ENCODE measurements at places on chromosomes 5 and 9.

GRCh38 chr5:68911840-68912690 lies 181.7 kb upstream of the SLC30A5 start:
- no peak for DNase-seq

- no peak for DNase-seq
Measured at GRCh38 chr5:67144183-67144639, 52.4 kb downstream of the CD180 start.

DNA sequence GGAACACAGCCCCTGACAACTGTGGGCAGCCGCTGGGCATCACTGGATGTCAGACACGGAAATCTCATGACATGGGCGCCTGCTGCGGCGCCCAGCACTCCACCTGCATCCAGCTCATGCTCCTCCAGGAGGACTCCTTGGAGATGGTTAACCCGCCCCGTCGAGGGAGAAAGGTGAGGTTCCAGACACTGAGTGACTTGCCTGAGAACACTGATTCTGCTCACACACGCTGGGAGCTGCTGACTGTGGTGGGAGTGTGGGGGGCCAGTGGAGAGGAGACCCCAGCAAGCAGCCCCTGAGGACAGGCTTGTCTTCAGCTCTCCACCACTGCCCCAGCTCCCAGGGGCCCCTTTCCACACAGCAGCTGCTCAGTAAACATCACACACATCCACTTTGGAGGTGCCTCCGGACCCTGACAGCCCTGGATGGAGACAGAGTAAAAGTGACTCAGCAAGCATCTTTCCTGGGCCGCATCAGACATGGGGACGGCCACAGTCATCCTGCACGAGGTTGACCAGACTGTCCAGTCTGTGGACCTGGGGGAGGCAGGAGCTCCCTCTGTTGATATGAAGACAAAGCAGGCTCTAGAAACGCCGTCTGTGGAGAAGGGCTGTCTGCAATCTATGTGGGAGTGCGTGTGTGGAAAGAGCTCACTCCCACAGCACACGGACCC lies 283.7 kb upstream of the IRX4 start:
- no peak for DNase-seq

DNA sequence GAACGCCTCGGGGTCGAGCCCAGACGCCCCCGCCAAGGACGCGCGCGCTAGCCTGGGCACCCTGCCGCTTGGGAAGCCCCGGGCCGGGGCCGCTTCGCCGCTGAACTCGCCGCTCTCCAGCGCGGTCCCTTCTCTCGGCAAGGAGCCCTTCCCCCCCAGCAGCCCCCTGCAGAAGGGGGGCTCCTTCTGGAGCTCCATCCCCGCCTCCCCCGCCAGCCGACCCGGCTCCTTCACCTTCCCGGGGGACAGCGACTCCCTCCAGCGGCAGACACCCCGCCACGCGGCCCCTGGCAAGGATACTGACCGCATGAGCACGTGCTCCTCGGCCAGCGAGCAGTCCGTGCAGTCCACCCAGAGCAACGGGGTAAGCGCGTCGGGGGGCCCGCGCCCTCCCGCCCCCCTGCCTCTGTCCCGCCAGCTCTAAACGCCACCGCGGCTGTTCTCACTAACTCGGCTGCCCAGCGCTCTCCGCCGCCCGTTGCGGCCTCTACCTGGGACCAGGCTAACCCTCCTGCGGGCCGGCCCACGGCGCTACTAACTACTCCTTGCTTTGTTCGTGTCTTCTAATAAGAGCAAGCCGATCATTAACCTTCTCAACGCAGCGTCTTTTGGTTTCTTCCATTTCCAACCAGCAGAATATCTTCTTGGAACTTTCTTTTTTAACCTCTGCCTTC lies 93.6 kb upstream of the OTULINL start:
- no peak for DNase-seq

DNA sequence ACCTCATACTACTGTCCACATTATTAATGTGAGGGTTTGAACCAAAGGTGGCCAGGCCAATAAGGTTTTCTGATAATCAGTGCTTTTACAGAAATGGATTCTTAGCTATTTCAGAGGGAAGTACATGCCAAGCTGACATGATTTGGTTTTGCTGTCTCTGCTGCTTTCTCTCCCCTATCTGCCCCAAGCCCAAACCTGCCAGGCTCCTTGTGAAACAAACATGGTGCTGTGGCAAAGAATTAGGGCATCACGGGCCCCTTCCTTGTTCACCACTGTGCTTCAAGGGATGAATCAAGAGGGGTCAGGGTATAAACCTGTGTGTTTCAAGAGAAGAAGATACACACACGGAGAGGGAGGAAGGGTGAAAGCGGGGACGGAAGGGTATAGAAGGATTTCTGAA lies 41.3 kb upstream of the SMU1 start:
- no peak for DNase-seq

DNA sequence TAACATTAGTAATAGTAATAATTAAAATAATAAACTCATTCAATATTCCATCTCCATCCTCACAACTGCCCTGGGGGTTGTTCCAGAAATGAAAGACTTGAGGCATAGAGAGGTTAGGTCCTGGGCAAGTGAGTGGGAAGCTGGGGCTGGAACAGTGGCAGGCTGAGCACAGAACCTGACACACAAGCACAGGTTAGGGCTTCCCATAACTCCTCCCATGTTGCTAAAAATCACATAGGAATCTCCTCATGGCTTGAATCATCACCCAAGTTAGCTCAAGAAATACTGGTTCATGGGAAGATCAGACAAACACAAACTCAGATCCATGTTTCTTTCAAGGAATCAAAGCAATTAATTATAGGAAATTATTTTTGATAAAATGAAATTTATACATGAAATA lies 487.7 kb downstream of the SEMA5A start:
- no peak for DNase-seq

GRCh38 chr5:36031223-36031622 lies 35.5 kb downstream of the UGT3A2 start:
- DNase-seq = no peak

- no peak for DNase-seq
Measured at GRCh38 chr9:86321373-86321772, 32.8 kb downstream of the TUT7 start.

DNA sequence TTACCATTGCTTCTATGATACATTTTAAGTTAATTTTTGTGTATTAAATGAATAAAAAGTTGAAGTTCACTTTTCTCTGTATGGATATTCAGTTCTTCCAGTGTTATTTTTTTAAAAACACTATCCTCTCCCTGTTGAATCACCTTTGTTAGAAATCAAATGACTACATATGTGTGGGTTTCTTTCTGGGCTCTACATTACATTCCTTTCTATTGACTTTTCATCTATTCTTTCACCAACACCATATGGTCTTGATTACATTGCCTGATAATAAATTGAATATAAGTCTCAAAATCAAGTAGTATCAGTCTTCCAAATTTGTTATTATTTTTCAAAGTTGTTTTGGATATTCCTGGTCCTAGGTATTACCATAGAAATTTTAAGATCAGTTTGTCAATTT lies 7.3 kb upstream of the RASEF start:
- DNase-seq = no peak

- no peak for DNase-seq
Measured at GRCh38 chr9:76456202-76456926, 2.6 kb upstream of the GCNT1 start.

DNA sequence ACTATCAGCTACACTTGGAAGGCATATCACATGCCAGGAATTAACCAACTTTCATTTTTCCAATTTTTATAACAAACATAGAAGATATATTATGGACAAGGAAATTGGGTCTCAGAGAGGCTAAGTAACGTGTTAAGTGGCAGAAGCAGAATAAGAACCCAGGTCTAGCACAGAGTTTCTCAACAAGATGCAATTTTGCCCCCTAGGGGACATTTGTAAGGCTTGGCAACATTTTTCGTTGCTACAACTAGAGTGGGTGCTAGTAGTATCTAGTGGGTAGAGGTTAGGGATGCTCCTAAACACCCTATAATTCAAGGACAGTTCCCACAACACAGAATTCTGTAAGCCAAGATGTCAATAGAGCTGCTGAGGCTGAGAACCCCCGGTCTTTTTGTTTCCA lies 180.6 kb downstream of the SNCAIP start:
- peak; percentile 59 for DNase-seq

DNA sequence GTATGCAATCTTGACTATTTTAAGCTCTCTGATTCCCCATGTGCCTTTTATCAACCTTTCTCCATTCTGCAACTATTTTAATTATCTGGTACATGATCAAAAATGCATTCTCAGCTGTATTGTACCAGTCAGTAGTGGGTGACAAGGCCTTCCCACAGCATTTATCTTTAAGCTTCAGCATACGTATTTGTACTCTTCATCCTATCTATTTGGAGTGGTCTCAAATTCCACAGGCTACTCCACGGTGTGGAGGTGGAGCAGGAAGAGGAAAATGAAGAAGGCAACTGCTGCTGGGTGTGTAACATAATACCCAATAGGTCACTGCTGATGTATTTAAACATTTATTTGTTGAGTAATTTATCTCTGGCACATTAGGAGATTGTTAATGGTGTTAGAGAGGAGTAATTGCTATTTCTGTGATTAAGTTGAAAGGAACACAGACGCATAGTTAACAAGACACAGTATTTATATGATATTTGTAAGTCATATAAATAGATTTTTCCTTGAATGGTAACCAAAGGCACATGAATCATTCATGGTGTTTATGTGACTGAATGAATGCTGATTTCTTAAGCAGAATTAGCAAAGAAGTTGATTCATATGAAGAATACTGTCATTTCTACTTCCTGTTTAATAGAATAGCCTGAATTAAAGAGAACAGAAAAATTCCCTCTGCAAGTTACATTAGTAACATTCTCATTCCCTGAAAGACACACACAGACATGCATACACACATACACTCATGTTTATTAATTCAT lies 153.8 kb upstream of the NR3C1 start:
- no peak for DNase-seq

DNA sequence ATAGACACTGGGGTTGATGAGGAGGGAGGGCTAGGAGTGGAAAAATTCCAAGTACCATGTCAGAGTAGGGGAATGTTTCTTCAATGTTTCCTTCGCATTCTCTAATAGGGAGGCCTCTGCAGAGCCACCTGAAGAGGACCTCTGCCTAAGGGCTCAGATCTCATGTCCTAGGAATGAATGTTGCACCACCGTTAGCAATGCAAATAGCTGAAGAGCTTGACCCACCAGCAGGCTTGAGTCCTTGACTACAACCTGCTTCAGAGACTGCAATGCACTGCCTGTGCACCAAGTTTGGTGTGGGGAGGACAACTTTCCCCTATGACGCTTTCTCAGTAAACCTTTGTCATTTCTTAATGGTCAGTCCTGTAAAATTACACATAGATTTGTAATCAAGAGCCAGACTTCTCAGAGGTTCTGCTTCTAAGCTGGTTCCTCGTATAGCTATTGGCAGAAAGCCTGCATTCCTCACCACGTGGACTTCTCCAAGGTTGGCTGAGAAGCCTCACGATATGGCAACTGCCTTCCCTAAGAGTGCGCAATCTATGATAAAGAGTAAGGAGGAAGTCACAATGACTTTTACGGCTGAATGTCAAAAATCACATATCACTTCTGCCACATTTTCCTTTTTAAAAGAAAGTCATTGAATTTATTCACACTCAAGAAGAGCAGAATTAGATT lies 600.7 kb upstream of the PTGER4 start:
- no peak for DNase-seq

- DNase-seq = no peak
Measured at GRCh38 chr5:139997276-139997675, 45.8 kb downstream of the NRG2 start.

- DNase-seq = no peak
Measured at GRCh38 chr5:166342402-166342801, 1949.0 kb upstream of the WWC1 start.

GRCh38 chr9:134783699-134784039 lies 96.9 kb upstream of the FCN2 start:
- no peak for DNase-seq

- no peak for DNase-seq
Measured at GRCh38 chr9:91193658-91194391, 167.9 kb downstream of the AUH start.

DNA sequence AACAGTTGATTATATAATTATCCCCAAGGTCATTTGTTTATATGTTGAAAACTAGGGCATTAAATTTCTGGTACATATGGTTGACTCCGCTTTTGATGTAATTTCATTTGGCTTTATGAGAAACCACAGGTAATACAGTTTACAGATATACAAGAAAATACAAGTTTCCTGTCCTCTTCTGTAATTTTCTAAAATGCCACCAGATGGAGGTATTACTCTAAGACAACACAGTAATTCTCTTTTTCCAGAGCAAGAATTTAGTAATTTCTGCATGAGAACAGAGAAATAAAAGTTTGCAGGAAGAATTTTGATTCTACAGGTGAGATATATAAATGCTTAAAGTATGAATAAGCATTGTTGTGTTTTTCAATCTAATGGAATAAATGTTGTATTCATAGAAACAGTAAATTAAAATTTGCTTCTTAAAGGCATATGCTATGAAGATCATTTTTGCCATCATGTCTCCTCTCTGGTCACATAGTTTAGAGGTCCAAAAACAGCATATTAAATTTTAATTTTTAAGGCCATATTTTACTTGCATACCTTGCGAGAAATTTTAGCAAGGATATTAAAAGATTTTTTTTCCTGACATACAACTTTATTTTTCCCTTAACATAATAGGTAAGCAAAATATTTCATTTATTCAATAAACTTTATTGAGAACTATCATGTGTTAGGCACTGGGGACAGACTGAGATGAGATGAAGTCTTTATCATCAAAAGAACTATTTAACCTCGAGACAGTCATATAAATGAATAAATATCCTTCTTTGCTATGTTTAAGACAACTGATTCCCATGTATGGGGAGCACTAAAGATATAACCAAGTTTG lies 22.7 kb downstream of the CHD1 start:
- DNase-seq = peak; percentile 8

DNA sequence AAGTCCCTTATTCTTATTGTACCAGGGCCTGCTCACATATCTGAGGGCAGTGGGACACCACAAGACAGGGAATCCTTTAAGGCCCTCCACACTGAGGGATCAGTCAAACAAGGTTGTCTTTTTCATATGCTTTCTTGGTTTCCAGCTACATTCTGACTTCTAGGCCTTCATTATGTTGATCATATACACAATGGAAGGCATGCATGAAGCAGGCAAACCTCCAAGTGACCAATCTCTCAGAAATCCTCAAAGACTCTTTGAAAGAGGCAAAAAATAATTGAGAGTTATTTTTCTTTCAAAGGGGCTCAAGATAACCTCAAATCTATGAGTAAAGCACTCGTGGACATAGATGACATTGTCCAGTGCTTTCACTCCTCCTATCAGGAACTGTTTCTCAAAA lies 1195.9 kb upstream of the ACO1 start:
- DNase-seq = no peak

- no peak for DNase-seq
Measured at GRCh38 chr5:172064766-172065165, 58.3 kb upstream of the FBXW11 start.

GRCh38 chr9:126461029-126461428 lies 134.4 kb downstream of the MVB12B start:
- DNase-seq = no peak

- DNase-seq = no peak
Measured at GRCh38 chr9:16625811-16626210, 244.7 kb downstream of the BNC2 start.

GRCh38 chr9:35687306-35687705 lies 2.4 kb downstream of the TPM2 start:
- no peak for DNase-seq

GRCh38 chr9:86734771-86735170 lies 212.5 kb downstream of the GAS1 start:
- no peak for DNase-seq

All from NCI-H1694 (cell line).